RPMI7951 (cell line): ENCODE measurements at places on chromosomes 3 and 15.
A peak's percentile ranks its signal among the peaks of the same experiment; 100 is the strongest.

DNA sequence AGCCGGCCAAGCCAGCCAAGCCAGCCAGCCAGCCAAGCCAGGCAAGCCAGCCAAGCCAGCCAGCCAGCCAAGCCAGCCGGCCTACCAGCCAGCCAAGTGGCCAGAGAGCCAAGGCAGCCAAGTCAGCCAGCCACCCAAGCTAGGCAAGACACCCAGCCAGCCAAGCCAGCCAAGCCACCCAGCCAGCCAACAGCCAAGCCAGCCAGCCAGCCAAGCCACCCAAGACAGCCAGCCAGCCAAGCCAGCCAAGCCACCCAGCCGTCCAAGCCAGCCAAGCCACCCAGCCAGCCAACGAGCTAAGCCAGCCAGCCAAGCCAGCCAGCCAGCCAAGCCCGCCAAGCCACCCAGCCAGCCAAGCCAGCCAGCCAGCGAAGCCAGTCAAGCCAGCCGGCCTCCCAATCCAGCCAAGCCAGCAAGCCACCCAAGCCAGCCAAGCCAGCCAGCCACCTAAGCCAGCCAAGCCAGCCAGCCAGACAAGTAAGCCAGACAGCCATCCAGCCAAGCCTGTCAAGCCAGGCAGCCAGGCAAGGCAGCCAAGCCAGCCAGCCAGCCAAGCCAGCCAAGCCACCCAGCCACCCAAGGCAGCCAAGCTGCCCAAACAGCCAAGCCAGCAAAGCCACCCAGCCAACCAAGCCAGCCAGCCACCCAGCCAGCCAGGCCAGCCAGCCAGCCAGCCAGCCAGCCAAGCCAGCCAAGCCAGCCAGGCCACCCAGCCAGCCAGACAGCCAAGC, 200.5 kb downstream of the GOLGA6L6 start:
- peak; percentile 38 for DNase-seq

DNA sequence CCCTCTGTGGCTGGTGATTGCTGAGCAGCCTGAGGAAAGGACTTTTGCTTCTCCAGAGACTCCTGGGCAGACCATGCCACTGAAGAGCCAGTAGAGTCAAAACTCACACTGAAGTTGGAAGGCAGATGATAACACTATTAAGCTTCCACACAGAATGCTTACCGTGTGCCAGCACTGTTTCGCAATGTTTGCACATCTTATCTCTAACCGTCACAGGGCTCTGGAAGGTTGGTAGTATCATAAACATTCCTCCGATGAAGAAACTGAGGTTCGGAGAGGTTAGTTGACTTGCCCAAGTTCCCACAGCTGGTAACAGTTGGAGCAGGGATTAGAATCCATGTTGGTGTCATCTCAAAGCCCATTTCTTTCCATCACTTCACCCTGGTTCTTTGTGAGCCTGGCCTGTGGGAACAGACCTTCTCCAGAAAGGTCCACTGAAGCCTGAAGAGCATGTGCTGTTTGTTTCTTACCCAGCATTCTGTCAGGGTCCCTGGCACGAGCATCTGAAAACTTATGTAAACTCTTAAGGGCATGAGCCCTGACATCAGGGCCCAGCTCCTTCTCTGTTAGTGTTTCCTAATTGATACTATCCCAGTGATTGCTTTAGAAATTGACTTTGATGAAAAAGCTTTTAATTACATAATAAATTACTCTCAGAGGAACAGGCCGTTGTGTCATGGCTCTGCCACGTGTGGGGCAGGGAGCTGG, 77.0 kb upstream of the PRR23C start:
- peak; percentile 42 for DNase-seq

DNA sequence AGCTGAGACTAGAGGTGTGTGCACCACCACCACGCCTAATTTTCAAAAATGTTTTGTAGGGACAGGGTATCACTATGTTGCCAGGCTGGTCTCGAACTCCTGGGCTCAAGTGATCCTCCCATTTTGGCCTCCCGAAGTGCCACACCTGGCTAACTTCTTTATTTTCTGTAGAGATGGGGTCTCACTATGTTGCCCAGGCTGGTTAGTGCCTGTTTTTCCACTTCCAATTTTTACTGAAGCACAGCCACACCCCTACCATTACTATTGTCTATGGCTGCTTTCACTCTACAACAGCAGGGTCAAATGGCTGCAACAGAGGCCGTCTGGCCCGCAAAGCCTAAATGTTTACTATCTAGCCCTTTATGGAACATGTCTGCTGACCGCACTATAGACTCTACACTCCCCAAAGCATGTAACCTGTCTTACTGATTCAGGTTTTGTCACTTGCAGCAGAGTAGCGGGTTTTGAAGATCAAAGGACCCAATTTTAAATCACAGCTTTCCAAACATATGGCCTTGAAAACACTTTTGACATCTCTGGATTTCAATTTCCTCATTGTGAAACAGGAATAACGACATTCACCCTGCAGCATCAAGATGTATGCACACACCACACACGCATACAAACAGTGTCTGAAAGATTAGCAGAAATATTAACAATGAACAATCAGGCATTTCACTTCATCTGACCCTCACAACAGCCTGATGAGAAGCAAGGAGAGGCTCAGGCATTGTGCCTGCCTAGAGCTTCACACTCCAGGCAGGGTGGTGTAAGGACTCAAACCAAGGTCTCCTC, 46.1 kb downstream of the SCAP start:
- DNase-seq, result no peak

GRCh38 chr3:32056559-32057290, 49.7 kb upstream of the GPD1L start:
- DNase-seq, result no peak

DNA sequence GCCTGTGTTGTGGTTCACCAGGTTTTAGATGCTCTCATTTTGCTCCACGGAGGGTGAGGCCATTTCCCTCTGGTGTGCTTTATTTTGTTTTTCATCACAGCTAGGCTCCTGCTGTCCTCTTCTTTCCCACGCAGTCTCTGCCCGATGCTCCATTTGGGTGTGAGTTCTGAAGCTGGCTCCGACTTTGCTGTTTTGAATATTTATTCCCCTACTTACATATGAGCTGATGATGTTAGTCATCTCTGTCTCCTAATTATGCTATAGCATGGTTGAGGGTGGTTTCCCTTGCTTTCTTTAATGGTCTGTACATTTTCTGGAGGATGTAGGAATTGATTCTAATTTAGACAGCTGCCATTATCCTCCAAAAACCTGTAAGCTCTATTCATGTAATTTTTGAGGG, 168.1 kb upstream of the MYRIP start:
- DNase-seq, result no peak

GRCh38 chr15:74402873-74403587, 30.7 kb downstream of the SEMA7A start:
- peak; percentile 46 for DNase-seq

DNA sequence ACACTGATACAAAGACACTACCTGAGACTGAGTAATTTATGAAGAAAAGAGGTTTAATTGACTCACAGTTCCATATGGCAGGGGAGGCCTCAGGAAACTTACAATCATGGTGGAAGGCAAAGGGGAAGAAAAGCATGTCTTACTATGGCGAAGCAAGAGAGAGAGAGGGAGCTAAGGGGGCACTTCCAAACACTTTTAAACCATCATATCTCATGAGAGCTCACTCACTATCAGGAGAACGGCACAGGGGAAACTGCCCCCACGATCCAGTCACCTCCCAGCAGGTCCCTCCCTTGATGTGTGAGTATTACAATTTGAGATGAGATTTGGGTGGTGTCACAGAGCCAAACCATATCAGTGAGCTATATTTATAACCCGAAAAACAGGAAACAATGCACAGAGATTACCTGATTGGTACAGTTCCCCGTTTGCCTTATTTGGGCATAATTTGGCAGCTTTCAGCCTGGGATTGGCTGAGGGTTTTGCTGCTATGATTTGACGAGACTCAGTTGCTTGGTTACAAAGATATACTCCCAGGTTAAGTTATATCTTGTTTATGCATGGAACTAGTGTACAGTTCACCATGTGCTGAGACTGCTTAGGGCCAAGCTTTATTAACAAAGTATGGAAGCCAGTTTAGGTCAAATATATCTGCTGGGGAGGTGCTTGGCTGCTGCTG, 184.2 kb downstream of the NR2F2 start:
- no peak for DNase-seq

- DNase-seq, result no peak
Observed at GRCh38 chr3:113532698-113533533, 561 bp downstream of the SIDT1 start.

GRCh38 chr3:183449391-183449790, 21.0 kb upstream of the MCF2L2 start:
- DNase-seq, result peak; percentile 45

DNA sequence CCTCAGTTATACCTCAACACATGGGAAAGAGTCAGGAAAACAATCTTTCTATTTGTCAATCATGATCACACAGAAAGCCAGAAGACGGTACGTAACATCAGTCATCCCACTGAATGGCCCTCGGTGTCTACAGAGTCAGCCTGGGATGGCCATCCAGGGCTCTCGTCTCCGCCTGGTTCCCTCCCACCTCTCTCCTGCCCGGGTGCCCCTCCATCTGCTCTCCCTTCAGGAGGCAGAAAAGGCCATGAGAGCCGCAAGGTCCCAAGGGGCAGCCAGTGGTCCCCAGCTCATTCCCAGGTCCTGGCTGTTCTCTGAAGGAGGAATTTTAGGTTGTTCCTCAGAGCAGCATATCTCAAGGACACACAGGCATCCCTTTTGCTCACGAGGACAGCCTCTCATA, 4.4 kb upstream of the LRRC15 start:
- DNase-seq, result no peak

DNA sequence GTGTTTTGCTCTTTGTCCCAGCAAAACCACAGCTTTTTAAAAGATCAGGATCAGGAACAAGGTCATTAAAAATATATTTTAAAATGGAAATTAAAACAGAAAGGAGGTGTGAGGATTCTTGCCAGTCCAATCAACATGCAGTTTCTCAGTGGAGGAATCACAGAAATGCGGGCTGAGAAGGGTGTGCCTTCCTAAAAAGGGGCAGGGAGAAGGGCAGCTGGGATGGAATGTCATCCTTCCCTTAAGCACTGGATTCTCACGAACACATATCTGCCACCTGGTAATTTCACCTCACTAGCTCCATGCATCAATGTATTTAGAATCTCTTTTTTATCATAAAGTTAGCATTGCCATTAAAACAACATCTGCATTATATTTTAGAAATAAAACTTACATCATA, 21.4 kb downstream of the ABI3BP start:
- DNase-seq, result no peak

DNA sequence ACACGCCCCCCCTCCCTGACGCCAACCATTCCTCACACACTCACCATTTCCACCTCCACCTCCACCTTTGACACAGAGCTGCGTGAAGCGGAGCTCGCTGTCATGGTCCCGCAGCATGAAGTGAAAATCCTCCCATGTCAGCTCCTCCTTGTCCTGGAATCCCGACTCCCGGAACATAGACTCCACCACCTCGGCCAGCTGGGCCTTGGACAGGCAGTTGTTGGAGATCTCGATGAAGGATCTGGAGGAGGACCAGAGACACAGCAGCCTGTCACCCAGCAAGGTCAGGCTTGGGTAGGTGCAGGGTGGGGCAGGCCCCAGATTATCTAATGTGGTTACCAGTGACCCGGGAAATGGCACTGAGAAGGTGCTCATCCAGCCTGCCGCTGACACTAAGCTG, 12.2 kb downstream of the DUOX2 start:
- no peak for DNase-seq

GRCh38 chr15:73361337-73361736, 7.4 kb downstream of the HCN4 start:
- DNase-seq, result no peak

DNA sequence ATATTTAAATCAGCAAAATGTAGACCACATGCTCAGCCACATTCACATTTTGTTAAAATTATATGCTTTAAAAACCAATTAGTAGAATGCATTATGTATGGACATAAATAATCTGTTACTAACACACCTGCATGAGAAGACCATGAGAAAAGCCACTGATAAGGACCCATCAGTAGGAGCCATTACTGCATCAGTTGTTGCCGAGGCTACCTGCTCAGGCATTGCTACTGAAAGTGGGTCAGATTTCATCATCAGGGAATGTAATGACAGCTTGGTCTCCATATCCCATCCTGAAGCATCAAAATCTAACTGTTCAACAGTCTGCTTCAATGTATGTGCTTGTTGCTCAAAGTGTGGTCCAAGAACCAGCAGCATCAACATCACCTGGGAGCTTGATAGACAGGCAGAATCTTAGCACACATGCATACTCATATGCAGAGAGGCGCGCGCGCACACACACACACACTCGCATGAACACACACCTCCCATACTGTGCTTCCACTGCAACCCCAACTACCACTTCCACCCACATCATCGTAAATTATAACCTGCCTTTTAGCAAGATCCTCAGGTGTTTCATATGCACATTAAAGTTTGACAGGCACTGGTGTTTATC, 72.4 kb upstream of the FOXB1 start:
- DNase-seq, result no peak

GRCh38 chr3:172673210-172673679, 37.6 kb downstream of the NCEH1 start:
- DNase-seq, result peak; percentile 67

- DNase-seq, result no peak
Observed at GRCh38 chr15:45155739-45156138, 25.9 kb downstream of the DUOX1 start.

- no peak for DNase-seq
Observed at GRCh38 chr3:158663246-158663645, 9.2 kb downstream of the LXN start.

DNA sequence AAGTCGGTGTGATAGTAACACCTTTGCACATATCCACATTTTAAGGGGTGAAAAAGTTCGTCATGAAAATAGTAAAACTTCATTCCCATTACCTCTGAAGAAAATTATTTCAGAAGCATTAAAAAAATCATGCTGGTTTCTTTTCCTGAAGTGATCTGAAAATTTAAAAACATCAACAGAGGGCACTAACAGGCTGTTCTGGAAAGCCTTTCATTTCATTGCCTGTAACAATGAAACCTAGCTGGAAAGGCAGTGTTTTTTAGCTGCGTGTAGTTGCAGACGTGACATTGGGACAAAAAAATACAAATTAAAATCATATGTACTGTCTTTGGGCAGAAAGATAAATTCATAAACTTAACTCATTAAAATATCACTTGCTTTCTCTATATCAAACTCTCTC, 993.8 kb downstream of the GBE1 start:
- no peak for DNase-seq

GRCh38 chr3:134312072-134312872, 61.6 kb upstream of the RYK start:
- no peak for DNase-seq

DNA sequence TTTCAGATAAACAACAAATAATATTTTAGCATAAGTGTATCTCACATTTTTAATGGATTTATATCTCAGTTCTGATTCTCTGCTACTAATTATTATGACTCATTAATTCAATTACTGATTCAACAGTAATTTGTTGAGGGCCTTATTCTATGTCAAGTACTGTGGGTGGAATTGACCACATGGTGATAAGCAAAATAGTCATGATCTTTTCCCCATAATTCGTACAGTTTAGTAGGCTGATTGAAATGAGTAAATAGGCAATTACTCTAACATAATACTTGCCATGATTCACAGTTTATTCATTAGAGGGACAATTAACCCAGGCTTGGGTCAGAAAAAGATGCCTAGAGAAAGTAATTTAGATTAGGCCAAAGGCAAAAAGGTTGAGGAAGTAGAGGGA, 60.9 kb upstream of the SLC4A7 start:
- DNase-seq, result no peak
